ENCODE measurements at places on chromosomes 11 and 22.

DNA sequence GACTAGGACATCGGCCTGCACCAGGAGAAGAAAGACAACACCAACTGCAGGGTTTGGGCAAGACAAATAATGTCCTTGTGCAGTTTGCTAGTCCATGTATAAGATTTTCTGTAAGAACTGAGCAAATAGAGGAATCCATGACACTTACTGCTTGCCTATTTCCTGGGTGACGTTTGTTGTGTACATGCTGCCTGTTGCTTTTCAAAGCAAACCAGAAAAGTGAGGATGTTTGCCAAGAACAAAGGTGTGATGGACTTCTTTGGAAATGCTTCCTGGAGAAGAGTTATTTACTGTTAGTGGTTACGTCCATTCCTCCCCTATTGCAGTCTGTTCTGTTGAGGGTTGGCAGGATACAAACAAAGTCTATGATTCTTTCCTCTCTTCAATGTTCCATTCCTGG lies 126.5 kb downstream of the CASP12 start:
- DNase-seq: no peak

- DNase-seq: no peak
Observed at GRCh38 chr22:35684270-35684700, 33.4 kb upstream of the APOL5 start.

- no peak for DNase-seq
Observed at GRCh38 chr11:1899090-1899489, 7.4 kb upstream of the PRR33 start.

DNA sequence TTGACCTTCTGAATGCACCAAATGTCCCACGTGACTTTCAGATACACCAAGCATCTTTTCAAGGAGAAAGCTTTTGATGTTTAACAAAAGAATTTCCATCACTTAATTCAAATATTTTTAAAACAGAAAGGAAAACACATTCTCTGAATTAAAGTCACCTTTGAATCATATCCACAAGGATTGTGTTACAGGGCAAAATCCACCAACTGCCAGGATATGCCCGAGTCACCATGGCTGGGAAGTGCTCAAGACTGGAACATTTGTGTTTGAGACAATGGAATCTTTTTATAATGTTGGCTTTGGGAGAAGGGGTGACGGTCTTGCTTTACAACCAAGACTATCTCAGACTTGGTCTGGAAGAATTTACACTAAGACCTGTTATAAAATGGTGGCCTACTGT lies 40.8 kb downstream of the BID start:
- DNase-seq: no peak

DNA sequence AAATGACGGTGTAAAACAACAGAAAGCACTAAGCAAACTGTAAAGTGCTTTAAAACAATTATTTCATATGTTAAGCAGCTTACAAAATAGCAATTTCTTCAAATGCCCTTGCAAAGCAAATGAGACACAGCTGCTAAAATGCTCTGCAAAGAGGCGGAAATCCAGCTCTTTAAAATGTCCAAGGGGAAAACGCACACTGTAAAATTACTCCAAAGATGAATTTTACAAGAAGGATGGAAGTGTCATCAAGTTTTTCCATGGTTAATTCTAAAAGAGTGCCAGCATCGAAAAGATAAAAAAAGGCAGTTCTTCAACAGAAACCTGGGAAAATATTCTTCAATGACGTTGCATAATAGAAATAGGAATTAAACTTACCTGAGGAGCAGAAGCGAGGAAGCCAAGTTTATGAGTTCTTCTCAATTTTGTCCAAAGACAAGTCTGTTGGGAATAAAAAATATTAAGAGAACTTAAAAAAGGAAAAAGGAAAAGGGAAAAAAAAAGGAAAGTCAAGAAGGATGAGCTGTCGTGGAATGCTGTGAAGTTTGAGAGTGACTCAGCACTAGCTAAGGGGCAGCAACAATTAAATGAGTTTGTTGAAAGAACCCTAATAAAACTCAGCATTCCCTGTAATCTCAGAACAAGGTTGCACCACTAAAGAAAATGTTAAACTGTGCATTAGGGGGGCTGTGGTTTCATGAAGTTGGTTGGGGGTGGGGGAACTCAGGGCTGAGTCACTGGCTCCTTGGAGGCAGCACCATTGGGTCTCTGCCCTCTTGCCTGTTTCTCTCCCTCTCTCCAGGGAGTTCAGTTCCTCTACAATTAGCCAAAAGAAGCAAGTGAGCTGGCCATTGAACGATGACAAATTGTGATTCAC lies 64.2 kb upstream of the BLID start:
- DNase-seq: no peak

DNA sequence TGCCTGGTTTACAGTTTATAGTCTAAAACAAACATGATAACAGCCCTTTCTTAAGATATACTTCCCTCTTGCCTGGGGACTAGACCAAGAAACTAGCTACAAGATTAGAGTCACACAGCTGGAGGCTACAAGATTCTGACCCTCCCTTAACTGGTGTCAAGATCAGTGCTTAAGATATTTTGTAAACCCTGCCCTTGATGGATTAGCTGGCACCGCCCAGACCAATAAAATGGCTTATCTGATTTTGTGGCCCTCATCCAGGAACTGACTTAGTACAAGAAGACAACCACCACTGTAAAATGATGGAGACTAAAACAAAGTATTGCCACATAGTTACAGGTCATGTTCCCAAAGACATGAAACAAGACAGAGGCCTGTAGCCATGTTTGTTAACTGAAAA lies 53.4 kb downstream of the FAM181B start:
- no peak for DNase-seq
